Stimulated activated CD4-positive, alpha-beta T cell treated with anti-CD3 and anti-CD28 coated beads, Interleukin-1b, Interleukin-23, amount 100 ng/mL, for 1 hour (primary cell): ENCODE measurements at places on chromosomes 11 and 22.

GRCh38 chr11:98710986-98711385 is 309.8 kb upstream of the CNTN5 start:
- DNase-seq: no peak

GRCh38 chr22:46547883-46548244 is 10.4 kb upstream of the CELSR1 start:
- DNase-seq: no peak

DNA sequence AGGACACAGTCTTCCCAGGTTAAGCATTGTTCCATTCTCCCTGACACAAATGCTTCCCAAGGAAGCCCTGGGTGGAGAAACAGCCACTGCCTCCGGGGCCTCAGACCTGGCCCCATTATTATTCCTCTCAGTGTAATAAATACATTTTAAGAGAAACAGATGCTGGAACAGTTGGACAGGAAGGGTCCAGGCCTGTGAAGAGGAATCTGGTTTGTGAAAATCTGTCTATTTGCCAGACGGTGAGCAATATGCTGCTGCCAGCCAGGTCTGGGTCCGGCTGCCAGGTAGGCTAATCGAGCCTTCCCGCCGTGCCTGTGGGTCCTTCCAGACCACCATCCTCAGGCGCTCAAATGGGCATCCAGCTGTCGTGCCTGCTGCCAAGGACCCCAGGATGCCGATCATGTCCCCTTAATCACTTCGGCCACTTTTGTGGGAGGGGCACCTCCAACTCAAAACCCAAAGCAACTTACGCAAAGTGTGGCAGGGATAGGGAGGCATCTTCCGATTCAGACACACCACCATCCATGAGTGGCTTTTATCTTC is 528.4 kb downstream of the MIAT start:
- DNase-seq: no peak

DNA sequence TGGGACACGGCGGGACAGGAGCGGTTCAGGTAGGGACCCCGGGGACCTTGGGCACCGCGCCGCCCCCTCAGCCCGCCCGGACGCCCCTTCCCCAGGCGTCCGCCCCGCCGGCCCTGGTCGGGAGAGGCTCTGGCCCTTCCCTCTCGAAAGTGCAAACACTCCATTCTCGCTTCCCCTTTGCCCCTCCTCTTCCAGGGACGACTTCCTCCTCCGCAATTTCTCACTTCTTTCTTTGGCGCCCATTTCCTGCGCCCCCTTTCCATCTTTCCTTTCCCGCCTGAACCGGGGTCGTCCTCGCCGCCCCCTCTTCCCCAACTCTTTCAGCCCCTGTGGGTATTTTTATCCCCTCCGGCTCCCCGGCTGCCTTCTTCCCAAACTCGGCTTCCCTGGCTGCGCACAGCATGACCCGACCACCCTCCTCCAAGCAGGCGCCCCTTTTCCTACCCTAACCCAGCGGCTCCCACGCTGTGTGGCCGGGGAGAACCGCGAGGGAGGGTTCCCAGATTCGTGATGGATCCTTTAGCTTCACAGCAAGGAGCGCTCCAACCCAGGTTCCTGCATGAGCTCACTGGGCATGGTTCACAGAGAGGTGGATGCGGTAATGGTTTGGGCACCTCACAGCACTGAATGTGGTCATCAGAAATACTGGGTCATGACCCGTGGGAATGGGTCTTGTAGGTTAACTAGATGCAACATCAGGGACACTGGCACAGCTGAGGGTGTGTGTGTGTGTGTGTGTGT is 689 bp downstream of the RAB39A start:
- no peak for DNase-seq

DNA sequence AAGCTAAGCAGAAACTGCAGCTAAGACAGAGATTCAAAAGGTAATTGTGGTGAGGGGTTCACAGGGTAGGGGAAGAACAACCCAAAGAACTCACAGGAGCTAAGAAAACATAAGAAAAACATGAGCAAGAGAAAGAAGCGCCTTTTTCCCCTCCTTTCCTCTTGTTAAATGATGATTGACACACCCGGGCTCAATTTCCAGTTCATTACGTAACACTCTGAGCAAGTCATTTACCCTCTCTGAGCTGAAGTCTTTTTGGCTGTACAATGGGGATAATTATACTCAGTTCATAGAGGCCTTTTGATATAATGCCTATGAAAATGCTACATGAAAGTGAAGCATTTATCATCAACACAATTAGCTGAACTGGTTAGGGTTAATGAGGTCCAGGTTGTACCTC is 17.2 kb downstream of the LRP4 start:
- no peak for DNase-seq

GRCh38 chr11:8959546-8960166 is 4.6 kb downstream of the TMEM9B start:
- no peak for DNase-seq

DNA sequence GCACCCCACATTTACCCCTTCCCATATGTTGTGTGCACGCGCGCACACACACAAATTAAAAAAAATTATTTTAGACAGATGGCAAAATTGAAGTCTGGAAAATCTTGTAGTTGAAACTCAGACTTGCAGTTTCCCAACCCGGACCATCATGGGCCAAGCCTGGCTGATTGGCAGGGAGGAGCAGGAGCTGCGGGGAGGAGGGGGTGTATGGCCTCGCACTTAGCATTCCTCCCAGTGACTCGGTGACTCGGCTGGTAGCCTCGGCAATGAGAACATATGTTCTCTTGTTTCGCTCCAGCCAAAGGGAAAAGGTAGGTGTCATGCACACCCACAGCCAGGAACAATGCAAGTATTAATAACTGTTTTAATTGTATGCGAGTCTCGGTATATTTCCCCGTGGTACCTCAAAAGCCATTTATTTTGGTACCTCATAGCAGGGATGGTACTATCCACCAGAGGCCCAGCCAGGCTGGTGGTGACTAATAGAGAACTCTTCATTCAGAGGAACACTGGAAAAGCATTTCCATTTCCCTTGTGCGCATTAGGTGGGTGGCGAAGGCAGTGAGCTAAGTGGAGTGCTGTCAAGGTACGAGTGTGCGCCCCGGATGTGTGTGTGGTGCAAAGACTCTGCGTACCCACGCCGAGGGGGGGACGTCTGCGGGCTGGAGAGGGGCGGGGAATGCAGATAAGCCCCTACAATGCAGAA is 92.5 kb downstream of the DSCAML1 start:
- DNase-seq: no peak

DNA sequence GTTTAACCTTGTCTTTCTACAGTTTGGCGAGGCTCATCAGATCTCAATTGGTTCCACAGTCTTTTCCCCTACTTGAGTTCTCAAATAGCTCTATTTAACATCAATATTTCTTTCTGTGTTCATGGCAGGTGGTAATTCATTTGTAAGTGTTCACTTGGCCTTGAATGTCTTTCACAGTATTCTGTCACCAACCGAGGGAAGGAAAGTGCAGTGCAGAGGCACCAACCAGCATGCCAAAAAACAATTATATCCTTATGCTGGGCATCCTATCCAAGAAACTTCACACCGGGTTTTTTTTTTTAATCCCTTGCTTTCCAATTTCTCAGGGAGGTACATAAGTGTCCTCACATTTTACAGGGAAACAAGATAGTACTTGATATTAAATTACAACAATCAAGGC is 55.0 kb upstream of the ZC3H12C start:
- no peak for DNase-seq

- DNase-seq: no peak
Observed at GRCh38 chr11:74731301-74732094, at the start of gene CHRDL2. CHRDL2 (minus strand) TSS chr11:74731426; CDS start chr11:74730888, 538 bp downstream.

DNA sequence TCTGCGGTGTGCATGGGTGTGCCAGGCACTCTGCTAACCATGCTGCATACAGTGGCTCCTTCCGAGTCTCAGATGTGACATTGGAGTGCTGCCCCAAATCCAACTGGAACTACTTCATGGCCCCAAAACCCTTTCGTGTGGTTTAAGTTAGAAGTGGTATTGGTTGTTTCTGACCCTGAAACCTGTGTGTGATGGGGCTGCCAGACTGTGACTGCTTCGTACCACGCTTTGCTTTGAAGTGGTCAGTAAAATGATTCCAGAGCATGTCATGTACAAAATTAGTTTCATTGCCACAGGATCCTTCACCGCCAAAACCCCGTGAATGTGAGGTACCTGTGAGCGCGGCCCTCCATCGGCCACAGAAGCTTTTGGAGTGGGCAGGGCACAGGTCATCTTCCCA is 142.2 kb downstream of the WNT7B start:
- no peak for DNase-seq

DNA sequence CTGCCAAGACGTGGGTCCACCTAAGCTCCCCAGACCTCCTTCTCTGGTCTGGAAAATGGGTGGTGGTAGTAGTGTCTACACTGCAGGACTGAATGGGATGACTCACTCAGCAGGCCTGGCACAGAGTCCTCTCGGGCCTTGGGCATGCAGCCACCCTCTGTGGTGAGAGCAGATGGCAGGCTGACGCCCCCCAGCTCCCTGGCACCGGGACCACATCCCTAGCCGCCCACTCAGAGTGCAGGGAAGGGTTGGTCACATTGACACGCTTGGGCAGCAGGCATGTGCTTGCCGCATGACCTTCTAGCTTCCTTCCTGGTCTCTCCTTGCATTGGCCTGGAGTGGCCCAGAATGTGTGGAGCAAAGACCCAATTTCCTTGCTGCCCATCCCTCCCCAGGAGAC is 30.7 kb upstream of the PRODH start:
- no peak for DNase-seq

- DNase-seq: no peak
Observed at GRCh38 chr22:36463783-36464184, 17.7 kb downstream of the TXN2 start.

DNA sequence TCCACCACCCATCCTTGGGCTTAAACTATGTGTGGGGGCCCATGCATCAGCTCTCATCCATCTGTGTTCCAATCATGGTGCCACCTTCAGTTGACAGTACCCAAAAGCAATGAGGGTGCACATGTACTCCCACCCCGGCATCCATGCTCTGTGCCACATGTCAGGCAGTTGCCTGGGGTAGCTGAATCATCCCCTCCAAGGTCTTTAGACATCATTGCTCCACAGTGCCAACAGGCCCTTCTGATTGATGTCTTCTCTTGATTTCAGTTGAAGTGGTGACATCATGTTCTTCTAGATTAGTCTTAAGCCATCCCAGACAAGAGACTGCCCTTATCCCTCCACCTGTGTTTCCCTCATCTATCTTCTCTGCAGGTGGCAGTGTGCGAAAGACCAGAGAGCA is 42.5 kb downstream of the TMPRSS5 start:
- no peak for DNase-seq

DNA sequence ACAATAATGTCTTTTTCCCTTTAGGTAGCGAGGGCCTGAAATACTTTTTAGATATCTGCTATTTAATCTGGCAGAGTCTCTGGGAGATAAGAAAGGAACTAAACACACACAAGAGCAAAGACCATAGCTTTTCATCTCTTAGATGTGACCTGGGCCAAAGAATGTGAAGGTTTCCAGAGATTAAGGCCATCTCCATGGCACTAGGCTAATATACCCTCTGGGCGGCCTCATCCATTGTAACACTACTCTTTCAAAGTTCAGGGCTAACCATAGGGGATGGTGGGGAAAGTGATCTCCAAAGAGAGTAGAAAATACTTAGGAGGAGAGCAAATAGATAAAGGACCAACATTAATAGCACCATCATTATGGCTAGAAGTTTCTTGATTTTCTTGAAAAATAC is 326.4 kb downstream of the LRRC4C start:
- DNase-seq: no peak

GRCh38 chr11:11844272-11844671 is 2.5 kb downstream of the USP47 start:
- no peak for DNase-seq

DNA sequence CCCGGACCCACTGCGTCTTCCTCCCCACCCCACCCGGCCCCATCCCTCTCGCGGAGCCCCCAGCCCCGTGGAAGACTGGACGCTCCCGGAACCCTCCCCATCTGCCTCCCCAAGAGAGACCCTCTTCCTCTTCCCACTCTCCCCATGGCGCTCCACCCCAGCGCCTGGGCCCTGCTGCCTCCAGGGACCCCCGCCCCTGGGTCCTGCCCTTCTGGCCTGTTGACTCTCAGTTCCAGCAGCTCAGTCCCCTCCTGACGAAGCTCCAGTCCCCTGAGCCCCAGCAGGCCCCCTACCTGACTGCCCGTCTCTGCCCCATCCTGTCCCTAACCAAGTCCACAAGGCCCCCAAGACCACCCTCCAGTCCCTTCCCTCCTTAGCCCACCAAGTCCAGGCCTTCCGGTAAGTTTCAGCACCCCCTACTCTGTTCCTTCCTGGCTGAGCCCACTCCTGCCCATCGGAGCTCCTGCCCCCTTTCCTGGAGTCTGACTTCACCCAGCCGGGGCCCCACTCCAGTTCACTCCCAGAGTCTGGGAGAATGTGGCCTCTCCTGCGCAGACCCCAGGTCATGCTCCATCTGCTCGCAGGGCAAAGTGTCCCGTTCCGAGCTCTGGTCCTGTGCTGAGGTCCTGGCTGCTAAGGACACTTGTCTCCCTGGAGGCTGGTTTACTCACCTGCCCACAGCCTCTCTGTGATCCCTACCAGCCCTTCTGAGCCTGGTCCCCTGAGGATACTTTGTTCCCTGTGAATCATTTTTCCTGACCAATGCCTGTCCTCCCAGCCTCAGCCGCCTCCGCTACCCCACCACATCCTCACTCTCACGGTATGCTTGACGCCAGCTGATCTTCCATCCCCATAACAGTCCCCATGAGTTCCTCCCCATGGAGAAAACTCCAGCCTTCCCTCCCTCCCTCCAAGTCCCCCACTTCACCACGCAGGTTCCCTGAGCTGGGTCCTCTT is 722 bp downstream of the IFITM10 start:
- no peak for DNase-seq
